ENCODE measurements at places on chromosomes 3 and 15. TPM values are rescaled to one million over a fixed set of nuclear protein-coding genes. Genes with fewer than 3 reads are reported as not detected.

DNA sequence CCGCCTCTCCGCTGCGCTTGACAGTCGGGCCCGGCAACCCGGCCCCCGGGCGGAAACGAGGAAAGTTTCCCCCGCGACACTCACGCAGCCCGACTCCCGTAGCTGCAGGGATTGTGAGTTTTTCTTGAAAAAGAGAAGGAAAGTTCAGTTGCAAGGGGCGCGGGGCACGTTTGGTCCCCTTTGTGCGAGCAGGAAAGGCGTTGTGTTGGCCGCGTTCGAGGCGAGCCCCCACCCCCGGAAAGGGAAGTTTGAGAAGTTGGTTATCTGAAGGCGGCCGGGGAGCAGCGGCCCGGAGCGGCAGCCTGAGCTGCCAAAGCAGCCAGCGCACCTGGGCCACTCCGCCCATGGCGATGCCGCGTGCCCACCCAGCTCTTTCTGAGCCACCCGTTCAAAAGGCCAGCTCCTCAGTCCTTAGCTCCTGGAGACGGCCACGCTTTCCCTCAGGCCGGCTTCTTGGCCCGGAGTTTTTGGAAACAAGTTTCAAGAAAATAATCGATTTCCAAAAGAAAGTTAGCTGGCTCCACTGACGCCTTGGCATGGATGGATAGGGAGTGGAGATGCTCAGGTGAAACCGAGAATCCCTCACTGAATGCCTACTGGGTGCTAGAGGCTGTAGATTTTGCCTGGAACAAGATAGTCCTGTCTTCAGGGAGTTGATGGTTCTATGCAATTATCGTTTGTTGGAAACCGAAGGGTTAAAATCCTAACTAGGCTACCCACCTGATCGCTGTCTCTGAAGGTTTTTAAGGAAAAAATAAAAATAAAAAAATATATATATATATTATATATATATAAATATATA, 832 bp downstream of the TGFBR2 start:
- H3K36me3 ChIP-seq = no peaks in the 10 kb centered on the region
- peak overlapping the region; percentile 95 for H3K27ac ChIP-seq
- DNase-seq = no peak
- no peaks in the 10 kb centered on the region for H3K27me3 ChIP-seq
- H3K4me1 ChIP-seq = peaks cover 45% of the 10 kb centered on the region
- H3K4me3 ChIP-seq = peak overlapping the region; percentile 81

The CYP19A1 gene
- total RNA-seq = 0.42 TPM

DNA sequence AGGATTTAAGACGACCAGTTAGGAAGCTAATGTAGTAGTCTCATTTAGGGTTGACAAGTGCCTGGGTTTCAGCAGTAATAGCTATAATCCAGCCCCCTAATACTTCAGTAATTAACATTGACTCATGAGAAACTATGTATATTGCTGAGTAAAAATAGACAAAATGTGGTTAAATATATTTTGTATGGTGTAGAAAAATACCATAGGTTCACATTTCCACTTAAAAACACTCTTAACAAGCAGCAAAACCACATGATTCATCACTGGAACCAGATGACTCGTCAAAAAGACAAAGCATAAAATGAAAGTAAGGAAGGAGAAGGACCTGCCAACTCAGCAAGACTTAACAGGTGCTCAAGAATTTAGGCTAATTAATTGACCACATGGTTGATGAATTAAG, 288.9 kb downstream of the EFHB start:
- no peak overlapping the region for H3K4me3 ChIP-seq
- H3K27ac ChIP-seq = no peak overlapping the region
- H3K36me3 ChIP-seq = no peaks in the 10 kb centered on the region
- no peaks in the 10 kb centered on the region for H3K4me1 ChIP-seq

The SLCO3A1 gene
- 1.6 TPM for total RNA-seq

The FETUB gene
- 0.09 TPM for total RNA-seq

The TSC22D2 gene
- total RNA-seq = 5.3 TPM

GRCh38 chr3:43766672-43767465, 76.1 kb downstream of the ABHD5 start:
- no peaks in the 10 kb centered on the region for H3K36me3 ChIP-seq
- no peak overlapping the region for H3K27ac ChIP-seq
- no peak overlapping the region for H3K4me3 ChIP-seq
- no peaks in the 10 kb centered on the region for H3K27me3 ChIP-seq

DNA sequence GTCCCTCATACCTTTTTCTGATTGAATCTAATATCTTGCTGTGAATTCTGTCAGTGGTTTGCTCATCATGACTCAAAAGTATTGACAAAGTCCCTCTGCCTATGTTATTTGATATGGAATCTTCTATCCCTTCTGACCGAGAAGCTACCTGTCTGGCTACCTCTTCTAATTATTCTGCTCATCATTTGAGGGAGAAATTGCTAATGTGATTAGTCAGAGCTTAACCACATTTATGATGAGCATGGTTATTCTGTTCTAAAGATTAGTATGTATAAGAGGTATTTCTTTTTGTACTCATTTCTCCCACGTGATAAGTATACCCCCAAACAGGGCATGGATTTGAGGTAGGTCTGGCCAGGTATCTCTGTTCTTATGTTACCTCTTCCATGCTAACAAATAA, 428.4 kb upstream of the KCNMB2 start:
- no peak overlapping the region for H3K4me3 ChIP-seq
- H3K36me3 ChIP-seq = no peaks in the 10 kb centered on the region
- no peak overlapping the region for H3K27ac ChIP-seq
- DNase-seq = no peak
- H3K27me3 ChIP-seq = no peaks in the 10 kb centered on the region

The CCNB2 gene
- 75.1 TPM for total RNA-seq

DNA sequence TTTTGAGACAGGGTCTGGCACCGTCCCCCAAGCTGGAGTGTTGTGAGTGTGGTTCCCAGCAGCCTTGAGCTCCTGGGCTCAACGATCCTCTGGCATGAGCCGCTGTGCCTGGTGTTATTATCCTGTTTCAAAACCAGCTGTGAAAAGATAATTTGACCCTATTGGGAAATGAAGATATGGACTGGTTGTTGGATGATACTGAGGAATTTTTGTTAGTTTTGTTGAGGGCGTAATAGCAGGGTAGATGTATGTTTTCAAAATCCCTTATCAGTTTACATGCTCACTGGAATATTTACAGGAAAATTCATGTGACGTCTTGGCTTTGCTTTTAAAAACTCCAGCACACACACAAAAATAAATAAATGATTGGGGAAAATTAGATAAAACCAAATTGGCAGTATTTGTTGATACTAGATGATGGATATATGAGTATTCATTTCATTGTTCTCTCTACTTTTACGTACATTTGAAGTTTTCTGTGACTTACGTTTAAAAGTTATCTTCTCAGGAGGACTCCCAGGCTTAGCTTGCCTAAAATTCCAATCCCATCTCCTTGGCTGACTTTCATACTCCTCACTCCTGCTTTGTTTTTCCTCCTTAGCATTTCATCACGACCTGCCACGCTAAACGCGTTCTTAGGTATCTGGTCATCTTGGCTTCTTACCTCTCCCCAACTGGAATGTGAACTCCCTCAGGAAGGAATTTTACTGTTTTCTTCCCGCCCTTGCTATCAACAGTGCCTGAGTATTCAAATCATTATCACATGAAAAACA, 56.8 kb upstream of the TFRC start:
- H3K4me1 ChIP-seq = peaks cover 48% of the 10 kb centered on the region
- DNase-seq = no peak
- H3K27ac ChIP-seq = no peak overlapping the region
- no peaks in the 10 kb centered on the region for H3K27me3 ChIP-seq
- no peaks in the 10 kb centered on the region for H3K36me3 ChIP-seq
